ENCODE measurements at places on chromosomes 16 and 17.

DNA sequence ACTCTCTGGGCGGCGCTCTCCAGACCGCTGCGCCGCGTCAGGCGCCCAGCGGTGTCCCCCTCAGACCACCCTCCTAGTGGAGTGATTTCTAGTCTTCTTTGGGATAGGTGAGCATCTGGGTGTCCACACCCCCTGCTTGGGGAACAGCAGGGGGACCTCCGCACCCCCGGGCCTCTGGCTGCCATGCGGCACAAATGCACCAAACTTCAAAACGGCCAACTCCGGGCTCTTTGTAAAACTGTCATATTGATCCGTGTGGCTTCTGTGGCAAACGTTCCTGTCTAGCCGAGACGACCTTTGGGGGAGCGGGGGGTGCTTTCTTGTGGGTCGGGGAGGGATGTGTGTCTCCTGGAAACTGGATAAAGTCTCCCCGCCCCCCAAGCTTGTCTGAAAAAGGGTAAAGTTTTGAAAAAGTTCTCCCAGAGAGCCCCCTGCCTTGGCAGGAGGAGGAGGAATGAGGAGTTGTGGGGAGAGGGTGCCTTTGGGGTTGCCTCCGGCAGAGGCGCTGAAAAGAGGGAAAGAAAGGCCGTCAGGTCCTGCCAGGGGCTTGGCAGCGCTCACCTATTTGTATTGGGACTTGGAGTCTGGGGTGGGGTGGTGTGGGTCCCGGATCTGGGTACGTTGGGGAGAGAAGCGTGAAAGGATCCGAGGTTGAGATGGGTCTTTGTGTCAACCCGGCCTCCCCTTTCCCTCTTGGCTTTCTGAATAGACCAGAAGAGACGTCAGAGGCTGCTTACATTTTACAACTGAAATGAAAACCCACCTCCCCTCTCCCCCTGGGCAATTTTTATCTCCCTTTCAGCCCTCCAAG is 2.2 kb upstream of the CHD3 start:
- peak; percentile 65 for DNase-seq

DNA sequence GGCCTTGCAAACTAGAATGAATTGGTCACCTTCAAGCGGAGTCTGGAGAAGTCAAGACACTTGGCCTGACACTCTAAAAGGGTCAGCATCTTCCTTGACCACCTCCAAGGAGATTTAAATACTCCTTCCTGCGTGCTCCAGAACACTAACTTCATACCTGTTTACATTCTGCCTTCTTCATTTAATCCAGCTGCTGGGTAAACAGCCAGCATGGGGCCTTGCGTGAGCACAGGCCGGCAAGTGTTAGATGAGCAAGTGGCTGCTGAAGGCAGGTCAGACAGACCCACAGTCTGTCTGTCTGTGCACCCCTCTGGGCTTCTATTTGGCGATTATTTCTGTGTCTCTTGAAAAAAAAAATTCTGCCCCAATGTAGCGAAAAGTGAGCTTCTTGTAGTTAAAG is 153.8 kb downstream of the MSI2 start:
- DNase-seq: no peak

GRCh38 chr17:76369804-76370203 is 14.6 kb upstream of the SPHK1 start:
- no peak for DNase-seq

DNA sequence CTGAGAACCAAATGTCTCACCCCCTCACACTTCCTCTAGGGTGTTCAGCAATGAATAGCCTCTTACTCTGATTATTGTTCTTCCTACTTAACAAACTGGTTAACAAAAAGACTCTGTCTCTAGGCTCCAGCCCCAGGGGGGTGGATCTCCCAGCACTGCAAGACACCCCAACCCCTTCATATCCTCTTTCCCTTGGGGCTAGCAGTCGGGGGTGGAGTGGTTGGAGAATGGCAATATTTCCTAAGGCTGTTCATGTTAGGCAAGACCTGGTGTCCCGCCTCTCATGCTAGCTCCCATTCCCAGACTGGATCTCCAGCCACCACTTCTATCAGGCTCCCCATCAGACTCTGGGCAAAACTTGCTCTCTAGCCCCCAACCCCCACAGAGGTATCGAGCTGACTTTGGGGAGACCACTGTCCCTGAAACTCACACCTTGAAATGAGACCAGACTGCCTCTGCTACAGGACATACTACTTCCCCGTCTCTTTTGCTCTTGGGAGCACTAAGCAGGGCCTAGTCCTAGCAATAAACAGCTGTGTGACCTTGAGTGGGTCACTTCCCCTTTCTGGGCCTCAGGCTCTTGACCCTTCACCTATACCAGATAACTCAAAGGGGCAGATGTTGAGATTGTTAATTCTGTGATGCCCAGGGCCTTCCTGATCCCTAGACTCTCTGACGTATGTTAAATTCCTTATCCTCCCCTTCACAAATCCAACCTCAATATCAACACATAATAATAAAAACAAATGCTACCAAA is 2.4 kb downstream of the SLC25A35 start:
- no peak for DNase-seq

- no peak for DNase-seq
Measured at GRCh38 chr17:29129731-29130130, 50.5 kb downstream of the MYO18A start.

GRCh38 chr17:40646791-40647623 is 611 bp downstream of the SMARCE1 start:
- no peak for DNase-seq

DNA sequence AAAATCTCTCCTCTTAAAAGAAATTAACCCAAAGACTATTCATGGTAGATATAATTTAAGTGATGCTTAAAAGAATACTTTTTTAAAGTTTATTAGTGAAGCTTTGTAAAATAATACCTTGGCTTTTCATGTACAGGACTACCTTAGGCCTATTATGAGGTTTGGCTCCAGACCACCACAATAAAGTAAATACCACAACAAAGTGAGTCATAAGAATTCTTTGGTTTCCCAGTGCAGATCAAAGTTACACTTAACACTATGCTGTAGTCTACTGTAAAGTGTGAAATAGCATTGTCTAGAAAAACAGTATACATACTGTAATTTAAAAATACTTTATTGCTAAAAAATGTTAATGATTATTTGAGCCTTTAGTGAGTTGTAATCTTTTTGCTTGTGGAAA is 31.7 kb downstream of the CLTC start:
- no peak for DNase-seq

DNA sequence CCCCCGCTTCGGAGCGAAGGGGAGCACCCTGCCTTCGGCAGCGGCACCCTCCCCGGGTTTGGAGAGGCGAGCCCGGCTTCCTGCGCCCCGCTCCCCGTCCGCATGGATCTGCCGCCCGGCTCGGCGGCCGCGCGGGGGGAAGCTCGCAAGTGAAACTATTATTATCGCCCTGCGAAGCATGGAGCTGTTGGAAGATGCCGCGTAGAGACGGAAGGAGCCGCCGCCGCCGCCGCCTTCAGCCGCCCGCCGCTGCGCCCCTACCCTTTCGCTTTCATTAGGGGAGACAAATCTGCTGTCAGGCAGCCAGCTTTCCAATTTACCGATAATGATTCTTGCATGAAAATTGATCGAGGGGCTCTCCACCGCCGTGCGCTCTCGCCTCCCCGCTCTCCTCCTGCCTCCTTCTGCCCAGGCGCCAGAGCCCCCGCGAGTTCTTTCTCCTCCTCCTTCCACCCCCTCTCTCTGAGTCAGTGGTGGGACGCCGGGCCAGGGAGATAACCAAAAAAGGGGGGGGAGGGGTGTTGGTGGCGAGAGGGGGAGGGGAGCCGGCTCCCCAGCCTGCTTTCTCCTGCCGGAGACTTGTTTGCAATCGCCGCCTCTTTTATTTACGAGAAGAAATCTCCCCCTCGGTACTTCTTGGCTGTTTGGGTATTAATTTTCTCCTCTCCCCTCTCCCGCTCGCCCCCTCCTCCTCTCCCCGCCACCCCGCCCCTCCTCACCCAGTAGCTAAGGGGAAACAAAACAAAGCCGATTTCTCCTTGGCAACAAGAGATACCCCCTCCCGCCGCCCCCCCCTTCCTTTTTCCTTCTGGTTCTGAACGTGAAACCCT is 58.0 kb upstream of the GSE1 start:
- DNase-seq: peak; percentile 26

DNA sequence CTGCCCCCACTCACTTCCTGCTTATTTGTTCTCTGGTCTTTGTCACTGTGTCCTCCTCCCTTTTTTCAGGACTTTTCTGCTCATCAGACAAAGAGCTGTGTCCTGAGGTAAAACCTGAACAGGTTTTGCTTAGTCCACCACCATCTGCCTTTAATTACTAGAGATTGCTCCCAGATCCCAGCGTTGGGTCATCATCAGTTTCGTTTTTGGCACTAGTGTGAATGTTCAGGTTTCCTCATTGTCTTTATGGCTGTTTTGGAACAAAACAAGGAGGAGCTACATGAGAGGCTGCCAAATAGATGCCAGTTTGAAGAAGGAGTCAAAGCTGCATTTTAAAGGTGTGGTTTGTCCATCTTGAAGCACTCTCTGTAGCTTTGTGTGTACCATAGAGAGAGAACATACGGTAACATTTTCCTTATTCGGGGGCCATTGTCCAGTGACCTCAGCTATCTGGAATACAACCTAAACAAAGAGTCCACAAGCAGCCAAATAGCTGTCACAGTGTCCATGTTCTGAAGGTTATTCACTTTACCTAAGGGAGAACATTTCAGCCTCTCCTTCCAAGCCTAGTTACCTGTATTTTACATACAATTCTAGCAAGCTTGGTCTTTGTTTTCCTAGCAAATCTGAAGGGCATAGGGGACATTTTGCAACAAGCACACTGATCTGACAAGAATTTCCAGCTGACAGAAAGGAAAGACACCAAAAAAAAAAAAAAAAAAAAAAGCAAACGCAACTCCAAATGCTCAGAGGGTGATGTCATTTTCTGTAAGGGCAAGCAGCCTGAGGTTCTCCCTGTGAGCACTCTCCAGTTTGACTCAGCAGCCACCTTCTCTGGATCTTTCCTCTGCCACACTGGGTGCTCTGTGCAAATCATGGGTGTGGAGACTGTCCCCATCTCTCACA is 196.1 kb downstream of the NTN1 start:
- DNase-seq: no peak

GRCh38 chr17:42266462-42266861 is 9.7 kb downstream of the STAT5B start:
- no peak for DNase-seq

DNA sequence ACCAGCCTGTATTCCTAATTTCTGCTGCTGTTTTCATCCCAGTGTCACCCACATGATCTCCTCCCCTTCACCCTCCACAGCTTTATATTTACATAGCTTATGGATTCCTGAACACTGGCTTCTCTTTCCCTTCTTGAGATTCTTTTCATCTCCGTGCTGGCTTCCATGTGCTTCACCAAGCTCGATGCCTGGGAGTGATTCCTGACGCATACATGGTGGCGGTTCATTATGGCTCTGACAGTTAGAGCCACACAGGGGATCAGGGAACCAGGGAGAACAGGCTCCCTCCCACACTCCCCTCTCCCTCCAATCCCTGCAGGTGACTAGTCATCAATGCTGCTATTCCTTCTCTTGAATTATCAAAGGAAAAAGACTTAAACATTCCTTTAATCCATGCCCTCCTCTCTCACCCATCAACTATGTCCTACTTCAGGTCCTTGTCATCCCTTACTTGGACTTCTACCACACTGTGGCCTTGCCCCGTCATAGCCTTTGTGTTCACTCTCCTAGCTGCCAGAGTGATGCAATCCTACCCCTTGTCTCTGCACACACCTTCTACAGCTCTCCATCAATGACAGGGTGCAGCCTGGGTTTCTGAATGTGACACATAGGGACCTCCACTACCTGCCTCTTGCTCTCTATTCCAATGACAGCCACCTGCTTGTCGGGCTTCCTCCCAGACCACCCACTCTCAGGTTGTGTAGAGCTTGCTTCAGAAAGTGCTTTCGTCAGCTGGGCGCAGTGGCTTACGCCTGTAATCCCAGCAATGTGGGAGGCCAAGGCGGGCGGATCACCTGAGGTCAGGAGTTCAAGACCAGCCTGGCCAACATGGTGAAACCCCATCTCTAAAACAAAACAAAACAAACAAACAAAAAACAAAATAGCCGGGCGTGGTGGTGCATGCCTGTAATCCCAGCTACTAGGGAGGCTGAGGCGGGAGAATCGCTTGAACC is 43.6 kb downstream of the MYH13 start:
- DNase-seq: no peak

- DNase-seq: no peak
Measured at GRCh38 chr17:39393736-39394135, 7.7 kb downstream of the FBXL20 start.

GRCh38 chr17:31442276-31442675 is 50.8 kb downstream of the RAB11FIP4 start:
- no peak for DNase-seq

DNA sequence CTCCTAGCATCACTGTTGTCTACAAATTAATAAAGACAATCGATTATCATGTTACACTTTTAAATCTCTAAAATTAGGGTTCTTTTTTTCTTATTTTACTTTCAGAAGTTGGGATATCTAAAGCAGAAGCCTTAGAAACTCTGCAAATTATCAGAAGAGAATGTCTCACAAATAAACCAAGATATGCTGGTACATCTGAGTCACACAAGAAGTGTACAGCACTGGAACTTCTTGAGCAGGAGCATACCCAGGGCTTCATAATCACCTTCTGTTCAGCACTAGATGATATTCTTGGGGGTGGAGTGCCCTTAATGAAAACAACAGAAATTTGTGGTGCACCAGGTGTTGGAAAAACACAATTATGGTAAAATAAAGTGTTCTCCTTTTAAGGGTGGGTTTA is 2.4 kb downstream of the RAD51C start:
- no peak for DNase-seq

DNA sequence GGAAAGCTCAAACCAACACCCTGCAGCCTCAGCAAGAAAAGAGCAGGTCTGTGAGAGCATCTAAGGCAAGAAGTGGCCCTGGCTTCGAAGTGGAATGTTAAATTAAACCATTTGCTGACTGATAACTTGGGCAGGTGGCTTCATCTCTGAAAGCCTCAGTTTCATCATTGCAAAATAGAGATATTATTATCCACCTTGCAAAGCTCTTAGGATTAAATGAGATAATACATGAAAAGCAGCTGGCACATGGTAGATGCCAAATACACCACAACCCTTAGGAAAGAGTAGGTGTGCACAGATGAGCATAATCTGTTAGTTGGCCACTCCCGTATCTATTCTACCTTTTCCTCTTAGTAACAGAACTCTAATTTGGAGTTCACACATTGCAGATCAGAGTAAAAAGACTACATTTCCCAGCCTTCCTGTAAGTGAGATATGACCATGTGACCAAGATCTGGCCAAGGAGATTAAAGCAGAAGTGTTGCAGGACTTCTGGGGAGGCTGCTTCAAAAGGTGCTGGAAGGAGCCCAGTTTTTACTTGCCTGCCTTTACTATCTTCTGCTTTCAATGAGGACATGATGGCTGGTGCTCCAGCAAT is 288.7 kb downstream of the SOX9 start:
- no peak for DNase-seq

GRCh38 chr16:2969545-2970521 is 685 bp downstream of the PAQR4 start:
- DNase-seq: peak; percentile 23

DNA sequence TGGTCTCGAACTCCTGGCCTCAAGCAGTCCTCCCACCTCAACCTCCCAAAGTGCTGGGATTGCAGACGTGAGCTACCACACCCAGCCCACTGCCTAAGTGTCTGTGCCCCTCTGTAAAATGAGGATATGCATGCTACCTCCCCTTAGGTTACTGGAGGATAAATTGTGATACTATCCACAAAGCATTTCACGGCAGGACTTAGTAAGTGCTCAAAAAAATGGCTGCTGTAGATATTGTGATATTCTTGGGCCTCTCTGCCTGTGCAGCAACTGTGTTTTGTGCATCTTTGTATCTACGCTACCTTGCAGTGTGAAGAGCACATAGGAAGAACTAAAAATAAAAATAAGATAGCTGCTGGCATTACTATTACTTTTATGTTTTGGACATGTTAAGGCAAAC is 1.9 kb upstream of the CASKIN1 start:
- no peak for DNase-seq

- no peak for DNase-seq
Measured at GRCh38 chr17:67582673-67583081, 135.1 kb upstream of the NOL11 start.

All from effector CD8-positive, alpha-beta T cell (primary cell).